ENCODE measurements at places on chromosomes 7 and 10. TPM values are rescaled to one million over a fixed set of nuclear protein-coding genes. Genes with fewer than 3 reads are reported as not detected.

The ITPRID1 gene
- 0.59 TPM for total RNA-seq

The C10orf67 gene
- 1.2 TPM for total RNA-seq

The ACHE gene
- 0.97 TPM for total RNA-seq

The GPR26 gene
- not detected for total RNA-seq

The SYNPO2L gene
- total RNA-seq: 0.32 TPM

The FFAR4 gene
- total RNA-seq: 13.7 TPM

The SORBS1 gene
- total RNA-seq: 58.2 TPM

The NPSR1 gene
- total RNA-seq: not detected

The DNAJC30 gene
- 10.5 TPM for total RNA-seq

The ECHDC3 gene
- 29.5 TPM for total RNA-seq
